Endothelial cell of umbilical vein (primary cell): ENCODE measurements at places on chromosomes 6 and 20. TPM values are rescaled to one million over a fixed set of nuclear protein-coding genes. Genes with fewer than 3 reads are reported as not detected.

HSP90AB1 gene
- 1,088 and 1,201 TPM in 2 replicates for total RNA-seq

RBPJL gene
- total RNA-seq, result not detected in 2 replicates

C20orf202 gene
- total RNA-seq, result not detected in 2 replicates

OR2B3 gene
- total RNA-seq, result not detected in 2 replicates

PTCRA gene
- not detected in 2 replicates for total RNA-seq

SYCP2L gene
- total RNA-seq, result not detected in 2 replicates

GSTA1 gene
- not detected in 2 replicates for total RNA-seq

NKAIN2 gene
- total RNA-seq, result 2.1 TPM in 1 of 2 replicates, not detected in the other

DACT2 gene
- total RNA-seq, result not detected in 2 replicates

RAET1L gene
- total RNA-seq, result not detected in 2 replicates

MGME1 gene
- total RNA-seq, result 18.0 and 26.2 TPM in 2 replicates

OXT gene
- total RNA-seq, result not detected in 2 replicates

WFDC2 gene
- not detected in 2 replicates for total RNA-seq

FKBP1C gene
- total RNA-seq, result 4.8 and 7.7 TPM in 2 replicates

SAMD3 gene
- not detected in 2 replicates for total RNA-seq

THEMIS gene
- not detected in 2 replicates for total RNA-seq

CCDC170 gene
- total RNA-seq, result 0.07 and 0.53 TPM in 2 replicates

ME1 gene
- total RNA-seq, result 27.0 and 29.3 TPM in 2 replicates

LRRC1 gene
- total RNA-seq, result 10.6 and 11.7 TPM in 2 replicates

TMEM14A gene
- total RNA-seq, result 19.5 and 22.5 TPM in 2 replicates

SCAND1 gene
- 83.1 and 83.5 TPM in 2 replicates for total RNA-seq

PRL gene
- not detected in 2 replicates for total RNA-seq

NCOA3 gene
- 26.7 and 35.6 TPM in 2 replicates for total RNA-seq

PSMA7 gene
- total RNA-seq, result 389 and 393 TPM in 2 replicates

RAD21L1 gene
- not detected in 2 replicates for total RNA-seq

POPDC3 gene
- total RNA-seq, result 1.7 and 3.1 TPM in 2 replicates

ADGB gene
- not detected in 2 replicates for total RNA-seq

BPIFB4 gene
- total RNA-seq, result not detected in 2 replicates

HRH3 gene
- not detected in 2 replicates for total RNA-seq

PPP1R10 gene
- 75.1 and 88.3 TPM in 2 replicates for total RNA-seq

RSPO4 gene
- total RNA-seq, result not detected in 2 replicates

DZANK1 gene
- 1.8 and 3.0 TPM in 2 replicates for total RNA-seq

KIAA0408 gene
- total RNA-seq, result not detected in 2 replicates

PNPLA1 gene
- total RNA-seq, result not detected in 2 replicates

GATA5 gene
- not detected in 2 replicates for total RNA-seq

SLC22A23 gene
- 10.8 and 14.3 TPM in 2 replicates for total RNA-seq

CDC40 gene
- total RNA-seq, result 16.2 and 18.5 TPM in 2 replicates

TRAPPC3L gene
- 0.38 TPM in 1 of 2 replicates, not detected in the other for total RNA-seq

TMX4 gene
- total RNA-seq, result 26.9 and 30.3 TPM in 2 replicates

HCRTR2 gene
- total RNA-seq, result not detected in 2 replicates

SLC22A1 gene
- not detected in 2 replicates for total RNA-seq

PABPC1L gene
- 7.5 and 7.8 TPM in 2 replicates for total RNA-seq

C4B gene
- 6.3 and 6.5 TPM in 2 replicates for total RNA-seq

BLOC1S5 gene
- total RNA-seq, result 16.3 and 19.1 TPM in 2 replicates

PFDN4 gene
- total RNA-seq, result 37.9 and 44.2 TPM in 2 replicates

SULF2 gene
- 140 and 160 TPM in 2 replicates for total RNA-seq

SMIM28 gene
- not detected in 2 replicates for total RNA-seq

DNMT3B gene
- total RNA-seq, result 6.8 TPM in 2 replicates

SYNDIG1 gene
- total RNA-seq, result not detected in 2 replicates

UFL1 gene
- 18.3 and 19.6 TPM in 2 replicates for total RNA-seq

ADA gene
- total RNA-seq, result 26.3 and 33.2 TPM in 2 replicates

CYP39A1 gene
- not detected in 2 replicates for total RNA-seq

GSTA2 gene
- total RNA-seq, result not detected in 2 replicates

ZBTB46 gene
- 4.3 and 7.1 TPM in 2 replicates for total RNA-seq

PPP1R3D gene
- 4.9 and 5.2 TPM in 2 replicates for total RNA-seq

TPMT gene
- total RNA-seq, result 10.9 and 11.1 TPM in 2 replicates

FAM83C gene
- not detected in 2 replicates for total RNA-seq

ULBP3 gene
- 12.8 and 13.8 TPM in 2 replicates for total RNA-seq
